ENCODE measurements at places on chromosomes 1 and 21.
A peak's percentile ranks its signal among the peaks of the same experiment; 100 is the strongest.

- no peak for DNase-seq
These were observed 90.9 kb downstream of the GIPC2 start for GRCh38 chr1:78136680-78137079.

DNA sequence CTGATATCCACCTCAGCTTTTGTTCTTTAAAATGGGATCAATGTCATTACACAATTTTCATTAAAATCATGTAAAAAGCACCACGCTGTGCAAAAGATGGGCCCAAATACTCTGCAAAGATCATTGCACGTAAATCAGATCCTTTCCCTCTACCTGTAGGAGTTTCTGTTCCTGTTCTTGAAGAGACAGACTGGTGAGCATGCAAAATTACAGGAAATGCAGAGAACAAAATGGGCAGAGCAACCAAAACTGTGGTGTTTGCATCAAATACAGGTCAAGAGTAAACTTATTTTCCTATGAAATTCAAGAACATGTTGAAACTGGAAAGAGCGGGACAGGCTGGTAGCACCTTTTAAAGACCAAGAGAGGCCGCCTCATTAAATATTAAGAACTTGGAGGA lies 294.9 kb upstream of the ADGRL2 start:
- no peak for DNase-seq

DNA sequence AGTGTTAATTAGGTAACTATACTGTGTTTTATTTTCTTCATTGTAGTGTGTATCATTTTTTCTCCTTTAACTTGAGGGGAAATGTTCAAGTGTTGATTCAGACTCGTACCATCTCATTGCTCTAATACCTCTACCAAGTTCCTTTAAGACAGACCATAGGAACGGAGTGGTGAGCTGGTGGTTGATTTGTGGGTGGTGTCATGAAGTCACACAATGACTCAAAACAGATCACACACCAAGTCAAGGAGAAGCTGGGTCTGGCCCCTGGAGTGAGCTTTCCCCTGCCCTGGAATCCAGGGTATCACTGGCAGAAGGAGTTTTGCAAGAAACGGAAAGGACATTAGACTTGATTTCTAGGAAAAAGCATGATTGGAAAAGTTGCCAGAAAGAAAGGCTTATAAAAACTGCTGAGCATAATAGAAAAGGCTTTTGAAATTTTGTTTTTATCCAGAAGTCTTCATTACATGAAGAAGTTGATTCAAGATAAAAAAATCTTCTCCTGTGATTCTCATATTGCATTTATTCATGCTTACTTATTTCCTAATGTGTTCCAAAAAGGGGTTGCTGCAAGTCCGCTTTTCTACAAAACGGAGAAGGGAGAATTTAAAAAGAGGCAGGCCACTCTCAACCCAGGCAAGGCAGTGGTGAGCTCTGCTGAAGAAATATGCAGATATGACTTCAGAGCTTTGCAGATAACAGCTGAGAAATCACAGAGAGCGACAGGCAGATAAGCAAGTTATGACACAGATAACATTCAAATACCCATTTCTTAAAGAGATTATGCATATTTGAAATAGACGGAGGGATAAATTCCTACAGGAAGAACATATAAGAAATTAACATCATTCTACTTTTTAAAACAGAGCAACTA lies 79.7 kb downstream of the TBX19 start:
- no peak for DNase-seq

DNA sequence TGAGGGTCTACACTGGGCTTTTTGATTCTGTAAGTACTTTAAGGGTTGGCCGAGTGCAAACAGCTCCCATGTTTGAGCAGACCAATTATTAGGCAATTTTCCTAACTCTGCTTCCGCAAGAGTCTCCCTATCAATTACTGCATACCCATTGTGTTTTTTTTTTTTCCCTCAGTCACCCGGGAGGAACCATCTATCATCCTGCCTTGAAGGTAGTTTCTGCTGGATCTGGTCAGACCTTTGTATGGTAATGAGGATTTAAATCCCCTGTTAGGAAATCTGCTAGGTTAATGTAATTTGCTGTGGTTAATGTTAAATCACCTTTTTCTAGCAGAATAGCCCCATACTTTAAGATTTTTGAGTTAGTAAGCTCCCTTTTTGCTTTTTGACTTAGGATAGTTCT lies 40.8 kb upstream of the WARS2 start:
- DNase-seq: no peak

DNA sequence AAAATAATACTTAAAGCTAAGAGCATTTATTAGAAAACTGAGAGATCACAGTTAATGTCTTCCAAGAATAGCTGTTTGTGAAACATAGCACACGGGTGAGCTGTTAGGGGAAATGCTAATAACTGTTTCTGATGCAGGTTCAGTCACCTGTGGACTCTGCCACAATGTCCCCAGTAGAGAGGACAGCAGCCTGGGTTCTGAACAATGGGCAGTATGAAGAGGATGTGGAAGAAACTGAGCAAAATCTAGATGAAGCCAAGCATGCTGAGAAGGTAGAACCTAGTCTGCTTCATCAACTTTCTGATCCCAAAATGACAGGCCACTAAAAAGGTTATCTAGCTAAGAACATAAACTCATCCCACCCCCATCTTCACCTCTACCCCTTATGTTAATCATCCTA lies 32.6 kb downstream of the CLEC20A start:
- DNase-seq: no peak

DNA sequence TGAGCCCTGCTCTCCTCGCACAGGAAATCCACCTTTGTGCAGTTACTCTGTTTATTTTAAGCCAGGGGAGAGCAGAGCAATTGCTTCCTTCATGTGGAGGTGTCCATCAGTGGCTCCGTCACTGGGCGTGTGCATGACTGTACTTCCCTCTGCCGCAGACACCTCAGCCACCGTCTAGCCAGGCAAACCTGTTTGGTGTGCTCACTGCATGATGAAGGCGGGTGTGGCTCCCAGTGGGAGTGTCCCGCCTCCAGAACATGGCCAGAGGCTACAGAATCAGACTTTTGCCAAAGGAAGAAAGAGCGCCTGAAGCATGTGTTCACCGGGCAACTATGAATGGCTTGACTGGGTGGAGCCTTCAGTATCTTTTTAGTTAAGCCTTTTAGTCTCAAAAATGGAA lies 26.1 kb upstream of the LAMC2 start:
- no peak for DNase-seq

- peak; percentile 33 for DNase-seq
These were observed 369.7 kb downstream of the RRAGC start for GRCh38 chr1:38489844-38490270.

DNA sequence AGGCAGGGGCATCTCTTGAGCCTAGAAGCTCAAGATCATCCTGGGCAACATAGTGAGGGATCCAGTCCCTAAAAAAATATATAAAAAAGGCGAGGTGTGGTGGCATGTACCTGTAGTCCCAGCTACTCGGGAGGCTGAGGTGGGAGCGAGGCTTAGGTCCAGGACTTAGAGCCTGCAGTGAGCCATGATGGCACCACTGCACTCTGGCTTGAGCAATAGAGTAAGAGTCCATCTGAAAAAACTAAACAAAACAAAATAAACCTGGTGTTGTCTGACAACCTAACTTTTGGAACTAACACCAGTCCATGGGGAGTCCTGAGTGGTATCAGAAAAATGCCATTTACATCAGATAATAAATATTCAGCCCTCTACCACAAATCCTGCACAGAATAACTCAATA lies 110.1 kb upstream of the NRIP1 start:
- DNase-seq: no peak

DNA sequence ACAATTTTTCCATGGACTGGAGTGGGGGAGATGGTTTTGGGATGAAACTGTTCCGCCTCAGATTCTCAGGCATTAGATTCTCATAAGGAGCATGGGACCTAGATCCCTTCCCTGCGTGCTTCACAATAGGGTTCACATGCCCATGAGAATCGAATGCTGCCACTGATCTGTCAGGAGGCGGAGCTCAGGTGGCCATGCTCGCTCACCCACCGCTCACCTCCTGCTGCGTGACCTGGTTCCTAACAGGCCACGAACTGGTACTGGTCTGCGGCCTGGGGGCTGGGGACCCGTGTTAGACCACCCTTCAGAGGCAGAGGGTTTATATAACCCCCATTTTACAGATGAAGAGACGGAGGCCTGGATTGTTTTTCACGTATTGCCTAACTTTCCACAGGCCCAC lies 16.3 kb upstream of the SRSF4 start:
- DNase-seq: no peak

- no peak for DNase-seq
These were observed 1.6 kb downstream of the COG2 start for GRCh38 chr1:230643908-230644307.

DNA sequence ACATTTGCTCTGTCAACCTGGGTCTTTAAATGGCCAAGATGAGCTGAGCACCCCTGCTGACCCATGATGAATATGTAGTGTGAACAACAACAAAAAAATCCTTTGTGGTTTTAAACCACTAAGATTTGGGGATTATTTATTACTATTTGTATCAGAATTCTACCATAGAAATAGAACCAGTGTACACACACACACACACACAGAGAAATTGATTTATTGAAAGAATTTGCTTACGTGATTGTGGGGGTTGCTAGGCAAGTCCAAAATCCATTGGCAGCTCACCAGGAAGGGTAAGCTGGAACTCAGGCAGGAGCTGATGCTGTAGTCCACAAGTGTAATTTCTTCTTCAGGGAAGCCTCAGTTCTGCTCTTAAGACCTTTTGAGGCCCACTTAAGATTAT lies 82.5 kb upstream of the MAP1LC3C start:
- no peak for DNase-seq

DNA sequence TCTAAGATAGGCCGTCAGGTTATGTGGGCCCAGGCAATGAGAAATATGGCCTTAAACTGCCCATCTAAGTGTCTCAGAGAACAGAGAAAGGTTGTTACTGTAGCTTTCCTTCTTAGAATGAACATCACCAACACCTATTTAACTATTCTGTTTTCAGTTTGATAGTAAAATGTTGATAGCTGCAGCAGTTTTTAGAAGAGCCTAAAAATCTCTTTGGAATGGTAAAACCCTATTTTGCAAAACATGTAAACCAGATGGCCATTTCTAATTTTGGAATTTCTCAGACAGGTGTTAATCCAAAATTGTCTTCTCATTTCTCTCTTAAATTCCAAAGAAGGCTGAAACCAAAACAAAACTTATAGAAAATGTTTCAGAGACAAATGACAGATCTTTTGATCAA lies 57.5 kb downstream of the DIPK1A start:
- no peak for DNase-seq

DNA sequence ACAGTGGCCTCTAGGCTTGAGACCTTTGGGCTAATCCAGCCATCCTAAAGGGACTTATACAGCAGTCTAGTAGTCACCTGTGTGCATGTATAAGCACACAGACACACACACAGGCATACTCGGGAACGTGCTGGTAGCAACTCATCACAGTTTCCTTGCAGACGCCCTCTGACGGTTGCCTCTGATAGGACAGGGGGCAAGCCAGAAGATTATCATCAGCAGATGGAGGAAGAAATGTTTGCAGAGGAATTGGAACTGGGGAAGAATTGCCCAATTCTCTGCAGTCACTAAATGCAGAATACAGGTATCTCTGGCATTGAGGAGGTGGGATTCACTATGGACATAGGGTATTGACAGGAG lies 222.2 kb downstream of the C1orf94 start:
- DNase-seq: no peak

DNA sequence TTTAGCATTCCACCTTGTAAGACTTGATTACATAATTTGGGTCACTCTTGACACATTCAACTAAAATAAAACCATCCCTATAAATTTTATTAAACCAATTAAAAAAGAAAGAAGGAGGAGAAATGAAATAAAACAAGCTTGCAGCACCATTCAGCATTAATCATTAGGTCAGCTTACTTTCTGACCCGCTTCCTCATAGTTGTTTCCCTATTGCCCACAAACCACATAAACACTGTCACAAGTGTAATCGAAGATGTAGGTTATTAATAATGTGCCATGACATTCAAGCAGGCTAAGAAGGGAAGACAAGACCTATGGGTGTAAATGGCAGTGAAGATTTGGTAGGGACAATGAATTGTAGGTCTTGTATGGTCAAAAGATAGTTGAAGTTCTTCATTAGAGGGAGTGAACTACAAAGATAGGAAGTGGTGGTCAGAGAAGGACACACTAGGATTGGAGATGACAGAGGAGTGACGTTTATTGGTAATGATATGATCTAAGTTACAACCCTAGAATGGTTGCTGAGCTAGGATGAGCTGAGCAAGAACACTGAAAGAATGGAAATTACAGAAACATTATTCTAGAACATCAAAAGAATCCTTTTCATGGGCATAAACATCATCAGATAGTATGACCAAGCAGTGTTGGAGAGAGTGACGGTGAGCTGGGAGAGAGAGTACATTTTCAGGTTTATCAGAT lies 231.5 kb downstream of the KCNT2 start:
- no peak for DNase-seq

DNA sequence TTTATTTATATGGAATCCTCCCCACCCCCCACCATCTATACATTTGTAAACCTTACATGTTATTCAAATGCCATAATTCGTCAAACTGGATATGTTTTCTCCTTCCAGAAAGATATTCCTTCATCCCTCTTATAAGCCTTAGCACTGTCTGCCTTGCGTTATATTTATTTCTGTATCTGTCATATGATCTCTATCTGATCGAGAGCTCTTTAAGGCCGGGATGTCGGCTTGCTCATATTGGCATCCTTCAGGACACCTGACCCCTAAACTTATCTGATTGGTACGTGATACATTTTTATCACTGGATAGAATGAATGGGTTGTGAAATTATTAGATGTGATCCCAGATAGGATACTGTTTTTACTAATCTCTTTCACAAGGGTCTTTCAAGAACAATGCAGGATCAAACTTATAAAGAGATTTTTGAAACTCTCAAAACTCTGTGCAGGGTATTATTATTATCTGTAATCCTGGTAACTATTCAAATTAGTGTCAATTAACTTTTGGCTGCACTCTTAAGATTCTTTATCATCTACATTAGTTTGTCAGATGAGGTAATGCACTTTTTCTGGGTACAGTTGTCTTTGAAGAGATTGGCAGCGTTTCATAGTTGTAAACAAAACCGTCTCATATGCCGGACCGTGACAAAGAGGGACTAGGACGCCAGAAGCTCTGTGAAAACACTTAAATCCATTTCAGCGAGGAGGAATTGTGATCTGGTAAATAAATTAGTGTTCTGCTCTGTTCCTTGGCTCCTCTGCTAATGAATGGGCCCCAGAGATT lies 152.0 kb downstream of the KIF26B start:
- no peak for DNase-seq

DNA sequence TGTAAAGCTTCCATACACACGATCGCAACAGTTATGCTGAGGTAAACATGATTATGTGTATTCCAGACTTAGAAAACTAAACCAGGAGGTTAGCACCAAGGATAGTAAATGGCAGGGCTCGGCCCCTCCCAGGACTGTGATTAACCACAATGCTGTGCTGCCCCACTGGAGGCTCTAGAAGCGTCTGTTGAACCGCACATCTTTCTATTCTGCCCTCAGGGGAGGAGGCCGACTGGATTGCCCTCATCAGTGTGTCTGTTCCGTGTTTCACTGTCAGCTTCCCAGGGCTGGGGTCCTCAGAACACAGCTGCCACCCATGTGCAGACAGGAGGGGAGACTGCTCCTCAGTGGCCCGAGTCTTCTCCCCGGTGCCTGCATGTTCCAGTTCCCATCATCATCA lies 12.8 kb upstream of the ASCL5 start:
- no peak for DNase-seq
